Uterus (tissue), 4 donors: ENCODE measurements at places on chromosomes 6 and 20. TPM values are rescaled to one million over a fixed set of nuclear protein-coding genes. Genes with fewer than 3 reads are reported as not detected.

The CD24 gene
- 7.4 TPM for total RNA-seq

The ZC2HC1B gene
- total RNA-seq, result not detected

The SNHG17 gene
- 9.6 TPM for total RNA-seq

The C20orf202 gene
- total RNA-seq, result not detected

DNA sequence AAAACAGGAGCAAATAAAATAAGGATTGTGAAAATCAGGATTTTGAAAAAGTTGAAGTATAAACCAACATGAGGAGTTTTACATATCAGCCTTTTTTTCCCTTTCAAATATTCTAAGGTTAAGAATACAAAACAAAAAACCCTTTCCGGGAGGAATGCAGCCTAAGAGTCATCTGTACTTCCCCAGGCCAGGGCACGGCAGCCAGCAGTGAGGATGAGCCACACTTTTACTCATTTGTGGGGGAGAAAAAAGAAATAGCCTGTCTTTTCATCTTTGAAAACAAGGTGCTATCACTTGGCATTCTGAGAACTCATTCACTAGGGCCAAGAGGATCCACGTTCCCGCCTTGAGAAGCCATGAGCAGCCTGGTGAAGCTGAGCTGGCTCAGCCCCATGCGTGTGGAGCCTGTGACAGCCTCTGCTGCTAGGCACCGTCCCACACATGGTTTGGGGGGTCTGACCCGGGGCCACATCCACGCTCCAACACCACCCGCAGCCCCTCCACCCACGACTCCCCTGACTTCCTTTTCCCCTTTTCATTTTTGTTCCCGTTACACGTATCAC is 11.2 kb downstream of the SLC22A1 start:
- no peak for DNase-seq

- no peak for DNase-seq
Measured at GRCh38 chr6:101199441-101199840, 194.1 kb upstream of the GRIK2 start.

- DNase-seq, result no peak
Measured at GRCh38 chr6:41634657-41635056, 3.6 kb upstream of the MDFI start.

GRCh38 chr6:112979830-112980229 is 632.7 kb downstream of the RFPL4B start:
- DNase-seq, result no peak

DNA sequence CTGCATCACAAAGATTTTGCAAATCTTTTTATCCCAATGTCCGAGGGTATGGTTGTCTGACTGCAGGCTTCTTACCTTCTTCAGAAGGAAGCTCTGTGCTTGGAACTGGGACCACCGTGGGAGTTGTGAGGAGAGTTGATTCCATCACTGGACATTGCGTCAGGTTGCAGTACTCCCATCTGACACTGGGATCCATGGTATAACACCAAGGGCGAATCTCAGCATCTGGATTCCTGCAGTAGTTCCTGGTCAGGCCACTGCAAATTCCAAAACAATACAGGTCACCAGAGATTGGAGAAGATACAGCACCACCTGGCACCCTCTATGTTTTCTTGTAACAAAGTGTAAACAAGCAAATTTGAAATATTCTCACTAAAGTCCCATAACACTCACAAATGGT is 77.7 kb downstream of the LPA start:
- DNase-seq, result no peak
